HT1080 (cell line): ENCODE measurements at places on chromosomes 3 and 15. TPM values are rescaled to one million over a fixed set of nuclear protein-coding genes. Genes with fewer than 3 reads are reported as not detected.

- no peak for DNase-seq
Measured at GRCh38 chr15:51931016-51931415, 40.6 kb downstream of the LEO1 start.

DNA sequence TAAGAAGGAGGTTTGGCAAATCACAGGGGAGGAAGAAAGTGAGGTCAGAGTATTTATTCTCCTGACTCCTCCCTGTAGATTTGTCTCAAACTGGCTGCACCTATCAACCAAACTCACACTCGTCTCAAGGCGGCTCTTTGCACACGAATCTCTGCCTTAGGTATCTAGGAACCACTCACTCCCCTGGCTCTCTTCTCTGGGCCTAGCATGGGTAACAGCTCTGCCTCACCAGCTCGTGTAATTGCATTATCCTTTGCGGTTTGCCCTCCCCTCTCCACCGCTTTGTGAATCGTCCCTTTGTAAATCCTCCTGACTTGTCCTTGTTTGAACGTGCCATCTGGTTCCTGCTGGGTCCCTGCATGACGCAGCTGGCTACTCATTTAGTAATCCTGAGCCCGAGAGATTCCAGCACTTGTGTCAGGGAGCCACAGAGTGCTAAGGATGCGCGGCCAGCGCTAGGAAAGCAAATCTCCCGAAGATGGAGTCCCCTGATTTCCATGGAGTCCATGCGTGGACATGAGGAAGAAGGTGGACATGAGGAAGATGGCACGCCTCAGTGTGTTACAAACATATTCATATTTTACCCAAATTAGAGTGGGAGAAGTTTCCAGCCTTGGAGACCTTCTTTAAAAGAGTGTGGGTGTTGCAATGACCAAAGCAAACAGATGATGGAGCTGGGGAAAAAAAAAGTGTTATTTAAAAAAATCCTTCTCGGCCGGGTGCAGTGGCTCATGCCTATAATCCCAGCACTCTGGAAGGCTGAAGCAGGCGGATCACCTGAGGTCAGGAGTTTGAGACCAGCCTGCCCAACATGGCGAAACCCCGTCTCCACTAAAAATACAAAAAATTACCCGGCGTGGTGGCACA is 26.7 kb downstream of the NRROS start:
- DNase-seq, result peak; percentile 99

GRCh38 chr15:94970096-94970495 is 738.7 kb downstream of the MCTP2 start:
- no peak for DNase-seq

DNA sequence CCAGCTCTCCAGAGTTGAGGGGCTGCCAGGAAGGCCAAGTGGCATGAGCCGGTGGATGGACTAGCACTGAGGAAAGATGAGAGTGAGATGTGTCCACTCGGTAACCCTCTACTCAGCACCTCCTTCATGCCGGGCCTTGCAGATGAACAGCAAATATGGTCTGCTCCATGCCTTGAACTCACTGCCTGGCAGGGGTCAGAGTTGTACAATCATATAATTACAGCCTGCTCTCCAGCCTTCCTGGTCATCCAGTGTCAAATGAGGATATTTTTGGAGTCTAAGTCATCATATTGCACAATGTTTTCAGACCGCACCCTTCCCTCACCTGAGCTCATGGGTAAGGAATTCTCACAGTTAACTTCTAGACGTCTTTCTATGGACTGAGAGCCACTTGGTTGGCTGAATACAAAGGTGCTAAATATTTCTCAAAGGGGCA is 4.9 kb downstream of the MGLL start:
- peak; percentile 93 for DNase-seq

SLC35G2 gene
- total RNA-seq, result 38.7 and 42.3 TPM in 2 replicates

OR5H2 gene
- total RNA-seq, result not detected in 2 replicates

ARNT2 gene
- total RNA-seq, result 2.6 and 3.7 TPM in 2 replicates
